ENCODE measurements at places on chromosomes 11 and 22. TPM values are rescaled to one million over a fixed set of nuclear protein-coding genes. Genes with fewer than 3 reads are reported as not detected.
A peak's percentile ranks its signal among the peaks of the same experiment; 100 is the strongest.

GRCh38 chr11:123384116-123384515, 46.0 kb upstream of the GRAMD1B start:
- DNase-seq = no peak

Gene CENPM
- total RNA-seq = 3.2 TPM

GRCh38 chr11:110113505-110113904, 20.3 kb downstream of the ZC3H12C start:
- DNase-seq = no peak

DNA sequence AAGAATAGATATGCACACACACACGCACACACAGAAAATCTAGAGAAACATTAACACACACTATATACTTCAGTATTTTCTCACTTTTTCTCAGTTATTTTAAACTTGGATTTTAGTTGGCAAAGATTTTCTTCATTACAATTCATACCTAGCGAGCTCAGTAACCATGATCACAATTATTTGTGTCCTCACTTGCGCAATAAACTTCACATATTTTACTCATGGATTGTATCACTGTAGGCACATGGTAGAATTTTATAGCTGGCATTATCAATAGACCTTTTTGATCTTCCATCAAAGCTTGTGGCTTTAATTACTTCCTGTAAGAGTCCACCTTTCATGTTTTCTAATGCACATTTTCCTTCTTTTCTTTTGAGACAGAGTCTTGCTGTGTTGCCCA, 4.8 kb upstream of the XKR3 start:
- no peak for DNase-seq

Gene MMP13
- total RNA-seq = not detected

DNA sequence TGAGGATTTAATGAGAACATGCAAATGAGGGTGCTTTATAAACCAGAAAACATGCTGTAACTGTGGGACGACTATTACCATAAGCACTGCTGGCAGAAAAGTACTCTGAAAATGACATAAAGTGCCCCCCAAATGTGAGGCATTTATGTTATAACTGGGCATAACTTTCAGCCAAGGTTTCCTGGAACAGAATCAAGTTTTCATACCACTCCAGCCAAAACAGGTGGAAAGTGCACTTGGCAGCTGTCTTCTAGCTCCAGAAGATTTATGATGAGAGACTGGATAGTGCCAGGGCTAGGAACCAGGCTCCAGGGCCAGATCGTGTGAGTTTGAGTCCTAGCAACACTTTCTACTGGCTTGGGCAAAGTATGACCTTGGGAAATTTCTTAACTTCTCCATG, 339.2 kb downstream of the TENM4 start:
- DNase-seq = no peak

Gene DEAF1
- total RNA-seq = 45.0 TPM

- no peak for DNase-seq
Measured at GRCh38 chr11:19952116-19952605, 208.1 kb downstream of the DBX1 start.

GRCh38 chr11:77472991-77473800, 698 bp downstream of the PAK1 start:
- peak; percentile 36 for DNase-seq

DNA sequence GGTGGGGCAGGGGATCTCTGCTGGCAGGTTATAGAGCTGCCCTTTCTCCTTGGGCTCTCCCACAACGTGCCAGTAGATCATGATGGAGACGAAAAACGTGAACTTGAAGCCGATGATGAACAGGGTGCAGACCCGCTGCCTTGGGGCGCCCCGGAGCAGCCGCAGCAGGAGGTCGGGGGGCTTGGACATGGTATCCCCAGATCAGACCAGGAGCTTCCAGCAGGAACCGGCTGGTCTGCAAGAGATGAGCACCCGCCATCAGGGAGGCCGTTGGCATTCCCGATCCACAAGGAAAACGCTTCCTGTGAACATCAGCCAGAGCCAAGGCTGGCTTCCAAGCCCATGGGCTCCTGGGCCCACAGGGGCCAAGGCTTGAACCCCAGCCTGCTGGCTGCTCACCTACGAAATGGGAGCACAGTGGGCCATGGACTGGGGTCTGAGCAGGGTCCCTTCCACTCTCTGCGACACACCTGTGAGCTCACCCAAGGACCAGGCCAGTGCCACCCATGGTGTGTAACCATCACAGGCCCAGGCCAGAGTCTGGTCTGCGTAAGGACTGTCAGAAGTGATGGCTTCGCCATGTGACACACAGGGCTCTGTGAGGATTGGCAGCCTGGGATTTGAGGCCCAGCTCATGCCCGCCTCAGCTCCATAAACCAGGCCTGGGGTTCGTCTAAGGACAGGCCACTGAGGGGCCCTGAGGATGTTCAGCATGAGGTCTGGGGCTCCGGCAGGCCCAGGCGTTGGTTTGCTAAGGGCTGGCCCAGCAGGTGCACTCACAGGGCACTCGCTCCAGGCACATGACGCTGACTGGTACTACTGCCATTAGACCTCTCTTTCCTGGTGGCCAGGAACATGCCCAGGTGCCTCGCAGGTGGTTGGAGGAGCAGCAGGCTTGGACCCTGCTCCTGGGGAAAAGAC, 26.6 kb downstream of the A4GALT start:
- no peak for DNase-seq

- no peak for DNase-seq
Measured at GRCh38 chr22:36425977-36426523, 38.3 kb upstream of the MYH9 start.

GRCh38 chr22:49037701-49038245, 789.9 kb downstream of the BRD1 start:
- no peak for DNase-seq

GRCh38 chr11:131644204-131644795, 273.9 kb downstream of the NTM start:
- no peak for DNase-seq

- no peak for DNase-seq
Measured at GRCh38 chr11:42249956-42250355, 790.5 kb upstream of the LRRC4C start.

DNA sequence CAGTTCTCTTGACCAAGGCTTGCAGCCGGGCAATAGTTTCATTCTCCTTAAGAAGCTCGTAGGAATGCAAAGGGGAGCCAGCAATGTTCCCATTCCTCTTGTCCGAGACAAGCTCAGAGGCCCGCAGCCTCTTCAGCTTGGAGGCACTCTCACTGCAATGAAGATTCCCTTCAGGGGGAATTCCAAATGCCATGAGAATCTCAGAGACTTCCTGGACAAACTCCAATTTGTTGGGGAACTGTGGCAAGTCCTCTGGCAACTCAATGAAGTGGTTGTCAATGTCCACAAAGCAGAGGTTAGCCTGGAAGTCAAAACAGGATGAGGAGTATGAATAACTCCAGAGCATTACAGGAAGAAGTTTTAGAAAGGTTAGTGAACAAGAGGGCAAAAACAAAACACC, 84.4 kb downstream of the DENND5A start:
- no peak for DNase-seq

- peak; percentile 58 for DNase-seq
Measured at GRCh38 chr11:1486054-1486825, at the start of gene MOB2. MOB2 (minus strand) TSS chr11:1486779; CDS start chr11:1486556, 223 bp downstream.

DNA sequence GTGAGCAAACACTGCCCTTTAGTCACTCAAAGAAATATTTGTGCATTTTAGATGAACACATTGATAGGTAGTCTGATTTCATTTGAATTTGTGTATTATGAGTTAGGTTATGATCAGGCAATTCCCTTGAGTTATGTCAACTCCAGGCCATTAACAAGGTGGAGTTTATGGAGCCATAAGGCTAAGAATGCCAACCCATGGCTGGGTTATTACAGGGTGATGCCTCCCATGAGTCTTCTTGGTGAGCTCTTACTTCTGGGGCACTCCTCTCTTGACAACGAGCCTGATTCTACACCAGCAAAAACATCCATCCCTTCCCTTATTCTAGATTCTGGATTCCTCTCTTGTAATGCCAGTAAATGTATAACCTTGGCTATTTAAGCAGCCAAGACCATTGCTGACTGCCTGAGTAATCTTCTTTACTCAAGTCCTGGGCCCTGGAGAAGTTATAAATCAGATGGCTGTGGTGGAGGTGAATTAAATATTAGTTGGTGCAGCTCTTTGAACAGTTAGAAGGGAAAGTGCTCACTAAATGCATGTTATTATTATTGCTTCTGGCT, 645.7 kb upstream of the TENM4 start:
- no peak for DNase-seq

DNA sequence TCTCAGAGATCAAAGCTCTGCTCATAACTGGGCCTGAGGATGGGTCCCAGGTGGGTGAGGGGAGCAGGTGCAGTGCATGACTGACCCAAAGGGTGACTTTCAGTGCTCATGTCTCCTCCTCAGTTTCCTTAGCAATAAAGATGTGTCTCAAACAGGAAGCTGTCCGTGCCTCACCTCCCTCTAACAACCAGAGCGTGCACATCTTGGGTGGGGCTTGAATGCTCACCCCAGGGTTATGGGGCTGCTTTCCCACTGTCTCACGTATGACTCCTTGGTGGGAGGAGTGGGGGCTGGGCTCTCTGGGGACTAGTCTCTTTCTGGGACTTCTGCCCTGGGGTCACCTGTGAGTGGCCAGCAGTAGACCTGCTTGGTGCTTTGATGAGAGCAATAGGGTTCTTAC, 53.9 kb upstream of the PHOX2A start:
- no peak for DNase-seq

Gene INS
- total RNA-seq = 1.2 TPM

- DNase-seq = no peak
Measured at GRCh38 chr11:32118025-32118974, 27.4 kb downstream of the RCN1 start.

DNA sequence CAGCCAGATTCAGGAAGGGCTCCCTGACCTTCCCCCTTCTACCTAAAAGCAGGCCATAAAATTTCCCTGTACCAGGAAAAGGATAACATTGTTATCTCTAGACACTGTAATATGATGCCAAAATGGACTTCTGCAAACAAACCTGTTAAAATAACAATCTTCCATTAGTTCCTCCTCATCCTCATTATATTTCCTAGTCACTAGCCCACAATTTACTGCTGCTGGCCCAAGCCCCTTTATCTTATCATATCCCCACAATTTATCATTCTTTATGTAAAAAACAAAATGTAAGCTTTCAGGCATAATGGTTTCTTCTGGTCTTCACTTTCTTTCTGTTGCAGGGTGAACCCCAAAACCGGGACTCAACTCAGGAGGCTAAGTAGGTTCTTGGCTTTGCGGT, 1132.1 kb upstream of the CNTN5 start:
- DNase-seq = no peak

DNA sequence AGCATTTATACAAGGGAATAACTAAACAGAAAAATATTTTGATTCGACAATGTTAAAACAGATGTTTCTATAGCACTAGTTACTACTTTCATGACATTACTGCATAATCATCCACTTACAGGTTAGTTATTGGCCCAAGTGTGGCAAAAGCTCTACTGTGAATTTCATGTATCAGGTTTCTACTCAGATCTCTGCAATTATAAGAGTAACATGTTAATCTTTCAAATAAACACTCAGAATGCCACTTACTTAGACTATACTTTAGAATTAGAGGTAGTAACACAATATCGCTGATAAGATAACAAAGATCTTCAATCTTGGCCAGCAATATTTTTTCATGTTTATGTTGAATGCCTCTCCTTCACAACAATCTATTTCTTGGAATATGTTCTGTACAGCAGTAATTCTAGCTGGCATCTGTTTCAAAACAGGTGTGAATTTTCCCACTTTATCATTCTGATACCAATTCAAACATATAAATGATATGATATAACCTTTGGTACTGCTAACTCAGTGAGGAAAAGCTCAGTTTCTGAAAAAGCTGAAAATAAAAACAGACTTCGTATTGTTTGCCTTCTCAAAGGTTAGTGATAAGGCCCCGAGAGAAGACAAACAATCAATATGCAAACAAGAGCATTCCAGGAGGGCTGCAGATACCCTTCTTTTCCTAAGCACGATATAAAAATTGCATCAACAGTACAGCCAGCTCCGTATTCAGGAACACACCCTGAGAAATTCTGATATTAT, 11.0 kb upstream of the CCDC34 start:
- no peak for DNase-seq

Gene TRPC6
- 1.5 TPM for total RNA-seq

GRCh38 chr11:118873804-118874203, 9.9 kb upstream of the CXCR5 start:
- no peak for DNase-seq

GRCh38 chr11:7906481-7906880, 24.6 kb downstream of the OR10A6 start:
- no peak for DNase-seq

GRCh38 chr11:116255321-116255953, 517.4 kb downstream of the BUD13 start:
- no peak for DNase-seq

Gene TMEM86A
- total RNA-seq = 20.1 TPM

- DNase-seq = peak; percentile 92
Measured at GRCh38 chr22:50185375-50186087, at the start of gene TRABD. TRABD (plus strand) TSS chr22:50185913; CDS start chr22:50193061, 7,148 bp downstream.

DNA sequence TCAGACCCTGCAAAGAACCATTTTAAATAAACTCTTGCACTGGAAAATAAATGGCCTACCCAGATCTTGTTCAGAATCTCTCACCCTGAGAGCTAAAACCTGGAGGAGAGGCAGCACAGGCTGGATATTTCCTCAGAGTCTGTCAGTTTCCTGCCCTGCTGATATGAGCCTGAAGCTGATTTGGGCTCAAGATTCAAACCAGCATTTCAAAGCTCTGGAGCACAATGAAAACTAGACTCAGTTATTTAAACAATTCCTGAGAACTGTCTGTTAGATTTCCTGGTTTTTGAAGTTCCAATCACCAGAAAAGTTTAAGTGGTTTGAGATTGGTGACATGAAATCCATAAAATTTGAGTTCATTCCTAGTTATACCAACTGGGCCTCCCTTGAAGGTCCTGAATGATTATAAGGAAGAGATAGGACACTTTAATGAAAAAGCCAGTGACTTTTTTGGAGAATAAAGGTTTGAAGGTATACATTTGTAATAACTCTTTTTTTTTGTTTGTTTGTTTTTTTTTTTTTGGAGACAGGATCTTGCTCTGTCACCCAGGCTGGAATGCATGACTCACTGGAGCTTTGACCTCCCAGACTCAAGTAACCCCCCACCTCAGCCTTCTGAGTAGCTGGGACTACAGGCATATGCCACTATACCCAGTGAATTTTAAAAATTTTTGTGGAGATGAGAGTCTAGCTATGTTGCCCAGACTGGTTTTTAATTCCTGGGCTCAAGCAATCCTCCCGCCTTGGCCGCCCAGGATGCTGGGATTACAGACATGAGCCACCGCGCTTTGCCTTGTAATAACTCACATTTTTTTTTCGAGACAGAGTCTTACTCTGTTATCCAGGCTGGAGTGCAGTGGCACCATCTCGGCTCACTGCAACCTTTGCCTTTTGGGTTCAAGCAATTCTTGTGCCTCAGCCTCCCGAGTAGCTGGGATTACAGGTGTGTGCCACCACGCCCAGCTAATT, 8.0 kb upstream of the ESAM start:
- DNase-seq = no peak

- DNase-seq = no peak
Measured at GRCh38 chr22:48981371-48982061, 846.2 kb downstream of the BRD1 start.

Gene CD81
- total RNA-seq = 746 TPM
